ENCODE measurements at places on chromosomes 2 and 18.

DNA sequence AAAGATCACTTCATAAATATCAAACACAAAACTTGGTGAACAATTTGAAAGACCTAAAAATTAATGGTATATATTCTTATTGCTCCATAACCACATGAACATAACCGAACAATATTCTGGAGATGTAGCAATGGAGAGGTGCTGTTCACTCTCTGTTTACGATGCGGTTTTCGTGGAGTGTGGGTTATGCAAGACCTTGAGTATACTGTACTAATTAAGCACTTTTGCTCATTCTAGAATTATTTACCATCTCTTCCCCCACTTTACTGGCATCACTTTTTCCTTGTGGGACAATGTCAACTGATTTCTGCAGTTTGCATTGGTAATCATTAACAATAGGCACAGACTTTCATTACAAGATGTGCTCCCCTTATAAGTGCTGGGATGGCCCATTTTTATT lies 97.6 kb downstream of the RAPH1 start:
- DNase-seq: no peak

DNA sequence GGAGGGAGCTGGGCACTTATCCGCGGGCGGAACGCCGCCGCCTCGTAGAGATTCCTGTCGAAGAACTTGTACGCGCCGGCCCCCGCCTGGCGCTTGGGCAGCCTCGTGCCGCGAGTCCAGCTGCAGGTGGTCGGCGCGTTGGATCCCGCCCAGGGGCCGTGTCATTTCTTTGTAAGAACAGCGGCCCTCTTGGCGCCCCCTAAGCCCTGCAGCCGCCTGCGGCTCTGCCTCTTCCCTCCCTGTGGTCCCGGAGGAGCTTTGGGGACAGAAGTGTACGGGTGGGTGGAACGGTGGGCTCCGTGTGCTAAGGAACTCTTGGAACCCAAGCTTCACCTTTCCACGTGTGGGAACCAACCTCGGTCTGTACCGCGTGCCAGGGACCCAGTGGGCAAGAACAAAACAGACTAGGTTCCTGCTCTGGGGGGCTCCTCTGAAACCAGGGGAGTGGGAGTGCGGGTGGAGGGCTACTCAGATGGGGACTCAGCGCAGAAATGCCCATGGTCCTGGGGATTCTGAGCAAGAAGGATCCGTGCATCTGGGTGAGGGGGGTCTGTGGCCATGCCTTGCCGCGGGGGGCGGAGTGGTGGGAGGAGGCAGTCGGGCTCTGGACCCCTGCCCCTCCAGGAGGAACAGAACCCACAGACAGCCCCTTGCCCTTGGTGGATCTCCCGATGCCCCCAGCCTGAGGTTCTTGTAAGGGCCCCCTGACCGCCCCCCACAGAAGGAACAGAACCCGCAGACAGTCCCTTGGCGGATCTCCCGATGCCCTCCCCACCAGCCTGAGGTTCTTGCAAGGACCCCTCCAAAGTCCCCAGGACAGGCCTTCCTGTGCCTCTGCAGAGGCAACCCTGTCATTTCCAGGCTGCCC lies 1.5 kb downstream of the GPC1 start:
- no peak for DNase-seq

GRCh38 chr2:39657287-39657937 lies 8.3 kb upstream of the TMEM178A start:
- DNase-seq: no peak

DNA sequence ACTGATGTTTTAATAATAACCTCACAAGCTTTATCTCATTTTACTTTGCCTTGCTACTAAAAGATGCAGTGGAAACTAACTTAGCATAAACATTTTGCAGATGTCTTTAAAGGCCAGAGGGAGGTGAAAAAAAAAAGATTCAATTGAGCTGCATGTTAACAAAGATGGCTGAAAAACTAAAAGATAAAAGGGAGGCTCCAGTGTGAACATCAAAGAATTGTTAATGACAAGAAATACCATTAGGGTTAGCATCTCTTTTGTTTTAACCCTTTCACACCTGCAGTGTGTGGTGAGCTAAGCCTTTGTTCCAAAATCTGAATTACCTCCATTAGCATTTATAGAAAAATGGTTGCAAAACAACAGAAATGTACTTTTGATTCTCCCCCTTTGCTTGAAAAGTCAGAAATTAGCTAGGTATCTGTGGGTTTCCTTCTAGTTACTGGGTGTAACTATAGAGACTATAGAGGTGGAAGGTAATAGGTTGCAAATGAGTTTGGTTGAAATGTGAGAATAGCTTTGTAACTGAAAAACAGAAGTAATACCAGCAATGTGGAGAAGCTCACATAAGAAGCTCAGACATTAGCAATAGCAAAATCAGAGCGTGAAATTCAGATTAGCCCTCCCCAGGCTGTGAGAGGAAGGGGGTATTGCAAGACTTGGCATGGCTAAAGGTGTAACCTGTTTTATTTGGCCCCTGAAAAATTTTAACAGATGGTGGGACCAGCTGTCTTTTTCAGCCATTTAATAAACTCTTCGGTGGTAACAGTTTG lies 34.8 kb upstream of the SP5 start:
- DNase-seq: no peak

Data from amygdala (tissue), 56 donors.